ENCODE measurements at places on chromosomes 2 and 18. TPM values are rescaled to one million over a fixed set of nuclear protein-coding genes. Genes with fewer than 3 reads are reported as not detected.

CCDC141 gene
- not detected for total RNA-seq

RIT2 gene
- not detected for total RNA-seq

SATB2 gene
- total RNA-seq, result 8.4 TPM

RGPD3 gene
- total RNA-seq, result 0.18 TPM

RGPD6 gene
- 10.6 TPM for total RNA-seq

DES gene
- total RNA-seq, result 4.3 TPM

LRP1B gene
- under 0.01 TPM for total RNA-seq

ANKRD30BL gene
- not detected for total RNA-seq

CPLX4 gene
- not detected for total RNA-seq

RNF181 gene
- 498 TPM for total RNA-seq

TGFBRAP1 gene
- total RNA-seq, result 10.4 TPM

GPR45 gene
- not detected for total RNA-seq

TRIM54 gene
- total RNA-seq, result not detected

VSNL1 gene
- total RNA-seq, result 0.28 TPM

ESPNL gene
- total RNA-seq, result 1.4 TPM

RAB17 gene
- not detected for total RNA-seq

PKDCC gene
- 55.6 TPM for total RNA-seq

- H3K4me1 ChIP-seq, result no peaks in the 10 kb centered on the region
- H3K36me3 ChIP-seq, result no peaks in the 10 kb centered on the region
- DNase-seq, result no peak
- no peaks in the 10 kb centered on the region for H3K27me3 ChIP-seq
These were observed 34.4 kb upstream of the AAK1 start for GRCh38 chr2:69677914-69678313.

GRCh38 chr2:238808761-238809160 is 39.1 kb upstream of the TWIST2 start:
- DNase-seq, result no peak
- H3K27ac ChIP-seq, result no peak overlapping the region
- no peaks in the 10 kb centered on the region for H3K4me1 ChIP-seq
- H3K4me3 ChIP-seq, result no peak overlapping the region
- no peaks in the 10 kb centered on the region for H3K36me3 ChIP-seq

GRCh38 chr2:95698146-95698545 is 106.3 kb downstream of the TRIM43 start:
- H3K27ac ChIP-seq, result no peak overlapping the region
- H3K36me3 ChIP-seq, result no peaks in the 10 kb centered on the region
- no peak overlapping the region for H3K4me3 ChIP-seq
- DNase-seq, result peak; percentile 5
- peaks cover 36% of the 10 kb centered on the region for H3K27me3 ChIP-seq

- peak overlapping the region; percentile 91 for H3K27ac ChIP-seq
- peaks cover 2% of the 10 kb centered on the region for H3K4me1 ChIP-seq
- peak overlapping the region; percentile 85 for H3K4me3 ChIP-seq
- no peaks in the 10 kb centered on the region for H3K36me3 ChIP-seq
- DNase-seq, result no peak
- H3K27me3 ChIP-seq, result no peaks in the 10 kb centered on the region
These were observed 410 bp upstream of the TGIF1 start for GRCh38 chr18:3449512-3450011.

GRCh38 chr2:13550285-13551231 is 833.8 kb downstream of the TRIB2 start:
- DNase-seq, result no peak
- no peak overlapping the region for H3K27ac ChIP-seq
- H3K36me3 ChIP-seq, result no peaks in the 10 kb centered on the region
- H3K27me3 ChIP-seq, result no peaks in the 10 kb centered on the region
- no peaks in the 10 kb centered on the region for H3K4me1 ChIP-seq

- H3K4me3 ChIP-seq, result no peak overlapping the region
- H3K4me1 ChIP-seq, result no peaks in the 10 kb centered on the region
- H3K27ac ChIP-seq, result no peak overlapping the region
- H3K36me3 ChIP-seq, result peaks cover 2% of the 10 kb centered on the region
- no peaks in the 10 kb centered on the region for H3K27me3 ChIP-seq
These were observed 28.9 kb downstream of the RPL31 start for GRCh38 chr2:101030866-101031554.

- H3K36me3 ChIP-seq, result peaks cover 2% of the 10 kb centered on the region
- H3K27ac ChIP-seq, result no peak overlapping the region
- no peaks in the 10 kb centered on the region for H3K27me3 ChIP-seq
- peaks cover 2% of the 10 kb centered on the region for H3K4me1 ChIP-seq
- H3K4me3 ChIP-seq, result no peak overlapping the region
These were observed 59.9 kb downstream of the BIN1 start for GRCh38 chr2:127047054-127047453.

GRCh38 chr2:202121532-202122162 is 48.6 kb downstream of the KIAA2012 start:
- peaks cover 15% of the 10 kb centered on the region for H3K4me1 ChIP-seq
- no peaks in the 10 kb centered on the region for H3K27me3 ChIP-seq
- DNase-seq, result no peak
- no peak overlapping the region for H3K4me3 ChIP-seq
- no peak overlapping the region for H3K27ac ChIP-seq

- H3K4me3 ChIP-seq, result peak overlapping the region; percentile 40
- peaks cover 7% of the 10 kb centered on the region for H3K36me3 ChIP-seq
- H3K4me1 ChIP-seq, result peaks cover 2% of the 10 kb centered on the region
- peak overlapping the region; percentile 53 for H3K27ac ChIP-seq
- no peaks in the 10 kb centered on the region for H3K27me3 ChIP-seq
These were observed 23.1 kb downstream of the PRPF40A start for GRCh38 chr2:152694161-152694661.

DNA sequence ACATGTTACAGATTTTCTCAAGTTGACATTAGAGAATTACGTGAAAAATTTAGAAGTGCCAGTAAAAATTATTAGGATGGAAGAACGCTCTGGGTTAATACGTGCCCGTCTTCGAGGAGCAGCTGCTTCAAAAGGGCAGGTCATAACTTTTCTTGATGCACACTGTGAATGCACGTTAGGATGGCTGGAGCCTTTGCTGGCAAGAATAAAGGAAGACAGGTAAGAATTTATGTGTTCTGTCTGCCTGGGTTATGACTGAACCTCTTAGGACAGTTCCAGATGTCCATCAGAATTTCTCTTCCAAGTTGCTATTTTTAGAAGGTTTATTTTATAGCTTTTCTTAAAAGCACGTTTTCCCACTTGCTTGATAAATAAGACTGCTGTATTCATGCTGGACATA is 371.0 kb downstream of the GALNT13 start:
- DNase-seq, result no peak
- H3K4me1 ChIP-seq, result no peaks in the 10 kb centered on the region
- no peak overlapping the region for H3K4me3 ChIP-seq
- no peaks in the 10 kb centered on the region for H3K36me3 ChIP-seq

GRCh38 chr2:69026691-69027459 is 13.9 kb downstream of the ANTXR1 start:
- no peak overlapping the region for H3K4me3 ChIP-seq
- no peak overlapping the region for H3K27ac ChIP-seq
- no peaks in the 10 kb centered on the region for H3K27me3 ChIP-seq
- peak; percentile 36 for DNase-seq

DNA sequence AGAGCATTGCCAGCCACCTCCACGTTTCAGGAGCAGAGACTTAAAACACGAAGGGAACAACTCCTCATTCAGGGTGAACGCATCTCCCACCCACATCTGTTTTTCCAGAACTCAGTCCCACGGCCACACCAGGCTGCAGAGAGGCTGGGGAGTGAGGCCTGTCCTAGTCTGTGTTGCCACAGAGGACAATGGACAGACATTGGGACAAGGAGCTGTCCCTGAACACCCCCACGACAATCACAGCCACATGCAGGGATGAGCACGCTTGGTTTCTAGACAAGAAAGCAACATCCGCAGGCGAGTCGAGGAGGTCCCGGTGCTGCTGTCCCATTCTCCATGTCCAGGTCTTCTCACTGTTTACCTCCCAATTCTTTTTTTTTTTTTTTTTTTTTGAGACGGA is 167.4 kb downstream of the EIPR1 start:
- no peaks in the 10 kb centered on the region for H3K27me3 ChIP-seq
- no peak overlapping the region for H3K4me3 ChIP-seq
- no peak overlapping the region for H3K27ac ChIP-seq
- DNase-seq, result no peak
- peaks cover 3% of the 10 kb centered on the region for H3K36me3 ChIP-seq

GRCh38 chr18:71442731-71443141 is 1101.4 kb downstream of the CBLN2 start:
- H3K27me3 ChIP-seq, result no peaks in the 10 kb centered on the region
- no peak for DNase-seq
- no peak overlapping the region for H3K27ac ChIP-seq

- H3K27ac ChIP-seq, result no peak overlapping the region
- DNase-seq, result no peak
- H3K4me3 ChIP-seq, result no peak overlapping the region
These were observed 79.4 kb upstream of the SP3 start for GRCh38 chr2:174044556-174044955.

- H3K4me3 ChIP-seq, result no peak overlapping the region
- H3K36me3 ChIP-seq, result peaks cover 10% of the 10 kb centered on the region
- no peaks in the 10 kb centered on the region for H3K4me1 ChIP-seq
- H3K27me3 ChIP-seq, result no peaks in the 10 kb centered on the region
These were observed 46.6 kb downstream of the SLC30A6 start for GRCh38 chr2:32212295-32212694.

DNA sequence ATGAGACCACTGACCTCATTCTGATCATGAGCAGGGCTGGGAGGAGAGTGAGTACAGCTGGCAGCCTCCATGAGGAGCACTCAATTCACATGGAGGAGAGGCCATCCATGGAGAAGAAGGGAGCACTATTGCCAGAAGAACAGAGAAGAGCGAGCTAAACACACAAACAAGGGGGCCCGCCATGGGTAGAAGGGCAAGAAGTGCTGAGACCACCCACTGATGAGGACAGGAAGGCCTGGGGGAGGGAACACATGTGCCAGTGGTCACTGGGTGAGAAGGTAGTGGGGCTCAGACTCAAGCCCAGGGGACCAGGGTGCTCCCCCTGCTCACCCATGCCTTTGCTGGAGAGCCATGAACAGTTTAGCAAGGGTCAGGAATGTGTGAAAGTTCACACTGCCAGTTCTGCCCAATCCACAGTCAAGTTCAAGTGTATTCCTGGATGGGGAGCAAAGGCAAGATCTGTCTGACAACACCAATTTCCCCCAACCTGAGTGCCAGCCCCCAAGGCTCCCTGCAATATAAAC is 57.7 kb downstream of the TTC32 start:
- no peak overlapping the region for H3K4me3 ChIP-seq
- no peak overlapping the region for H3K27ac ChIP-seq
- peaks cover 19% of the 10 kb centered on the region for H3K27me3 ChIP-seq
- no peaks in the 10 kb centered on the region for H3K36me3 ChIP-seq
- no peaks in the 10 kb centered on the region for H3K4me1 ChIP-seq
- DNase-seq, result no peak

DNA sequence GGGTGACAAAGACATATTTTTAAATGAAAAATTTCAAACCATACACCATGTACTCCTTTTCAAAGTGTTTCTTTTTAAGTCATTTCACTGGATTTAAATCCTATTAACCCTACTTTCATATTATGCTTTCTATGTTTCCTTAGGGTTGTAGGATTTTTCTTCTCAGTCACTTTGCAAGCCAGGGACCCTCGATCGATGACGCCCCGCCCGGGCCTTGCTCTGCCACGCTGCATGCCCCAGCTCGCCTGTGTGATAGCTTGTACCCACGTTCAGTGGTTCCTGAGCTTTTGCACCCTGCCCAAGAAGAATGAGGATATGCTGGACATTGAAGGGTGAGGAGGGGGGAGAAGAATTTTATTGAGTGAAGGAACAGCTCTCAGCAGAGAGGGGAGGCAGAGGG is 568.0 kb downstream of the TRIB2 start:
- DNase-seq, result no peak
- no peaks in the 10 kb centered on the region for H3K36me3 ChIP-seq
- no peaks in the 10 kb centered on the region for H3K27me3 ChIP-seq
- no peak overlapping the region for H3K4me3 ChIP-seq
- no peak overlapping the region for H3K27ac ChIP-seq
- no peaks in the 10 kb centered on the region for H3K4me1 ChIP-seq

DNA sequence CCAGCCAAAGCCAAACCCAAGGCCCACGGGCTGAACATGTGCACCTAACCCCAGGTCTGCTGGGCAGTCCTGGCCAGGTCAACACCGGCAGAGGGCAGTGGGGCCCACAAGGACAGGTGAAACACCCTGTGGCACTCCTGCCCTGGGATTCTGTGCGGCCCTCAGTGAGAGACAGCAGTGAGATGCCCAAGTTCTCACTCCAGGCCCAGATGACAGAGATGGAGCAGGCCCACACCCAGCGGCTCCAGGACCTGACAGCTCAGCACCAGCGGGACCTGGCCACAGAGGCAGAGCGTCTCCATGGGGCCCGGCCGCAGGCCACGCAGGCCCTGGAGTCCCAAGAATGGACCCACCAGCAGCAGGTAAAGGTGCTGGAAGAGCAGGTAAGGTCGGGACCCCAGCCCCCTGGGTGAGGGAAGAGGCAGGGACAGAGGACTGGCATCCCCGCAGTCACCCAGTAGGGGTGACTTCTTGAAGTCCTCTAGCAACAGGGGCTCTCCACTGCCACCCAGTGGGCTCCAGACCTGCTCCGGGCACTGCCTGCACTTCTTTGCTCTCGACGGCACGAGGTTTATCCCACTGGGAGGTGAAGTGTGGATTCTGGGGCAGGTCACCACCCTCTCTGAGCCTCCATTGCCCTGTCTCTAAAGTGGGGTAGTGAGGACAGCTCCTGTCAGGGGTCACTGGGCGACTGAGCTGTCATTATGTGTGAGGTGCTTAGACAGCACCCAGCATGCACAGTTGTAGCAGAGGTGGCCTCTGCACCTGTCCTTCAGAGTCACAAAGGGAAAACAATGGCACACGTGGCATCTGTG is 8.8 kb upstream of the SNED1 start:
- DNase-seq, result peak; percentile 16
- H3K4me1 ChIP-seq, result peaks cover 28% of the 10 kb centered on the region
- peaks cover 2% of the 10 kb centered on the region for H3K27me3 ChIP-seq
- H3K36me3 ChIP-seq, result no peaks in the 10 kb centered on the region

- no peaks in the 10 kb centered on the region for H3K4me1 ChIP-seq
- no peak overlapping the region for H3K4me3 ChIP-seq
- no peaks in the 10 kb centered on the region for H3K36me3 ChIP-seq
- H3K27me3 ChIP-seq, result no peaks in the 10 kb centered on the region
- DNase-seq, result no peak
- H3K27ac ChIP-seq, result no peak overlapping the region
These were observed 147.8 kb upstream of the KLHL29 start for GRCh38 chr2:23237147-23237546.

DNA sequence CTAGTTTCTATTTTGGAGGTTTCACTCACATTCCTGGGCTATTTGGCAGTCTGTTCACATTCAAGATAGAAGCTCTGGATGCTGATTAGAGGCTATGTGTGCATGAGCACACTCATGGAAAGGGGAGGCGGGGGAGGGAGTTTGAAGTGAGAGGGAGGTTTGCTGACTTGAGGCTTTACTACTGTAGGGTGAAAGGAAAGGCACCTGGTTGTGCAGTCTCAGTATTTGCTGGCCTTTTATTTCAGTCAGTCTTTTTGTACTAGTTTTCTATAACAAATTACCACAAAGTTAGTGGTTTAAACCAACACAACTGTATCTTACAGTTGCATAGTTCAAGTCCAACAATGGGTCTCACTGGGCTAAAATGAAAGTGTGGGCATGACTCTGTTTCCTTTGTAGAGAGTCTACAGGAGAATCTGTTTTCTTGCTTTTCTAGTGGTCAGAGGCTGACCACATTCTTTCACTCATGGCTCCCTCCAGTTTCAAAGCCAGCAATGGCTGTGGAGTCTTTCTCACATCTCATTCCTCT is 47.7 kb upstream of the NR4A2 start:
- no peak overlapping the region for H3K4me3 ChIP-seq
- H3K4me1 ChIP-seq, result no peaks in the 10 kb centered on the region
- DNase-seq, result no peak
- H3K36me3 ChIP-seq, result no peaks in the 10 kb centered on the region
- H3K27me3 ChIP-seq, result peaks cover 6% of the 10 kb centered on the region

- peak overlapping the region; percentile 45 for H3K27ac ChIP-seq
- H3K4me3 ChIP-seq, result no peak overlapping the region
- no peak for DNase-seq
These were observed 226.3 kb upstream of the SPOPL start for GRCh38 chr2:138275292-138275690.
